Cortex of kidney (tissue), 1 donor: ENCODE measurements at places on chromosomes 5 and 9.

- DNase-seq = no peak
These were observed 21.8 kb upstream of the CEP72 start for GRCh38 chr5:590346-590745.

DNA sequence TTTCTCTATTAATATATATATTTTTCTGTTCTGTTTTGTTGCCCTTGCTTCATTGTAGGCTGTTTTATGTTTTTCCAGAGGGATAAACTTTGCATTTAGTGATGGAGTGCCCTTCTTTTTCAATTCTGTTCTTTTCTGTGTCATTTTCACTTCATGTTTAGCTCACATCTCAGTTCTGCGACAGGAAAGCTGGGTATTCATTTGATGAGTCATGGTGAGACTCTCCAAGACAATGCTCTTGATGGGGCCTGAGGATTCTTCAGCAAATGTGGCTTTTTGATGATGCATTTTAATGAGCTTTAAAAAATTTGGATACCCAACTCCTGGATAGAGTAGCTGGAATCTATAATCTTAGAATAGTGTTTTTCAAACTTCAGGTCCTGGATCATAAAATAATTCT lies 56.5 kb upstream of the SPATA31D4 start:
- DNase-seq = no peak

DNA sequence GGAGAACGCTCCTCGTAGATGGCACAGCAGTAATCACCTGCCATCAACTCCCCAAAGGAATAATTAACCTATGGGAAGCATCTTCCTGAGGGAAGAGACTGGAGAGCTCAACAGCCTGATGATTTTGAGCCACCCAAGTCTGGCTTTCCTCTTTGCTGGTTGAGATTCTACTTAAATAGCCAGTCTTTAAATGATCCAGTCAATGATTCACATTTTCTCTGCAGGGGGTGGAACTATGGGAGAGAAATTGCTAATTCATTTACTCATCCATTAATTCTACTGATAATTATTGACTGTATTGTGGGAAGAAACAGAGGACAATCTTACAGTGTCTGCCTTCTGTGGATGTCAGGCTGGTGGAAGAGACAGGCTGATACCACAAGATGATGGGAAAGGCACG lies 355.0 kb upstream of the PANK3 start:
- no peak for DNase-seq

DNA sequence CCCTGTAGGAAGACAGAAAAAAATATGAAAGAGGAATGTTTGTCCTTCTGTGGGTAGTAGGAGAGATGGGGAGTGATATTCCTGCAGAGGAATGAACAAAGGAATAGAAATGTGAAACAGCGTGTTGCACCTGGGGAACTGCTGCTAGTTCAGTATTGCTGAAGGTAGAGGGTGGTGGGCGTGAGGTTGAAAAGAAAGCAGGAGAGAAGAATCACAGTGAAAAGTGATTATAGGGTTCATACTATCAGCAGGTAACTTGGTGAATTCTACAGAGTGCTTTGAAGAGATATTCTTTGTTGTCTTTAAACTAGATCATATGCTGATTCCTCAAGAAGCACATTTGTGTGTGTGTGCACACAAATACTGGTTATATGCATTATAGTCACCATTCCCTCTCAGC lies 95.6 kb downstream of the ADGRV1 start:
- DNase-seq = no peak

DNA sequence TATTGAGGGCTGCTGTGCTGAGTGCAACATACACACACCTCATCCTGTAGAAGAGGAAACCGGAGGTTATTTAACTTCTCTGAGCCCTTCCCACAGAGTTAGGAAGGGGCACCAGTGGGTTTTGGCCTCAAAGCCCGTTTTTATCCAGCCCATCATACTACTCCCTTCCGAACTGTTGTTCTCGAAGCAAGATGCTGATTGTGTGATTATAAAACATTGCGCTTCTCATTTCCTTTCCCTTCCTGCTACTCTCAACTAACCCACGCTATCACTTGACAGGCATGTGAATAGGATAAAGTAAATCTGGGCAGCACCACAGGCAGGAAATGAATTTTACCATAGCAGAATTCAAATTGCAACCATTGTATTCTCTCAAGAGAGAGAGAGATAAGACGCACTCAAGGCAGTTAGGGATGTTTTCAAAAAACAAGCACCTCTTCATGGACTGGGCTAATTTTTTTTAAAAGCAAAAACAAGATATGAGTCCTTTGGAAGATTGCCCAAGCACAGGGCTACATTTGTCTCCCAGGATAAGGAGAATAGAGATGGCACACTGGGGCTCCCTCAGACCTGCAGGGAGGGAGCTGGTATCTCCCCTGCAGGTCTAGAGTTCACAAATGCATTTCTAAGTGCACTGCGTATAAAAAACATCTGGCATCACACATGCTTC lies 52.6 kb downstream of the GNA14 start:
- DNase-seq = no peak

DNA sequence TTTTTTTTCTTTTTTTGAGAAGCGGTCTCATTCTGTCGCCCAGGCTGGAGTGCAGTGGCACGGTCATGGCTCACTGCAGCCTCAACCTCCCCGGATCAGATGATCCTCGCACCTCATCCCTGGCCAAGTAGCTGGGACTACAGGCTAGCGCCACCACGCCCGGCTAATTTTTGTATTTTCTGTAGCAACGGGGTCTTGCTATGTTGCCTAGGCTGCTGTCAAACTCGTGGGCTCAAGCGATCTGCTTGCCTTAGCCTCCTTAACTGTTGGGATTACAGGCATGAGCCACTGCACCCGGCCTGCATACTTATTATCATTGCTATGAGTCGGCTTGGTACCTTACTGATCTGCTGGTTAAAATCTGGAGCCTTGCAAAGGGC lies 790 bp upstream of the IARS1 start:
- DNase-seq = no peak

DNA sequence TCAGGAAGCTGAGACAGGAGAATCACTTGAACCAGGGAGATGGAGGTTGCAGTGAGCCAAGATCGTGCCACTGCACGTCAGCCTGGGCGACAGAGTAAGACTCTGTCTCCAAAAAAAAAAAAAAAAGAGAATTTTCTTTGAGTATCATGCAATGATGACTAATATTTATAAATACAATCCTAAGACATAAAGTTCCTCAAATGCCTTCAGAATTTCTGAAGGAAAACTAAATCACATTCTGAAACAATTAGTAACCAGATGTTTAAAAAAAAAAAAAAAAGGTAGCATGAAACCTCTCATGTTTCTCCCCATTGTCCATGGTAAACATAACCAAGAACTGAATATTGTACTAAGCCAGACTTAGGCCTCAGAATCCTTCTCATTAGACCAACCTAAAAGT lies 23.1 kb downstream of the MLLT3 start:
- no peak for DNase-seq

- DNase-seq = no peak
These were observed 678.3 kb upstream of the CHD1 start for GRCh38 chr5:99607124-99607523.

DNA sequence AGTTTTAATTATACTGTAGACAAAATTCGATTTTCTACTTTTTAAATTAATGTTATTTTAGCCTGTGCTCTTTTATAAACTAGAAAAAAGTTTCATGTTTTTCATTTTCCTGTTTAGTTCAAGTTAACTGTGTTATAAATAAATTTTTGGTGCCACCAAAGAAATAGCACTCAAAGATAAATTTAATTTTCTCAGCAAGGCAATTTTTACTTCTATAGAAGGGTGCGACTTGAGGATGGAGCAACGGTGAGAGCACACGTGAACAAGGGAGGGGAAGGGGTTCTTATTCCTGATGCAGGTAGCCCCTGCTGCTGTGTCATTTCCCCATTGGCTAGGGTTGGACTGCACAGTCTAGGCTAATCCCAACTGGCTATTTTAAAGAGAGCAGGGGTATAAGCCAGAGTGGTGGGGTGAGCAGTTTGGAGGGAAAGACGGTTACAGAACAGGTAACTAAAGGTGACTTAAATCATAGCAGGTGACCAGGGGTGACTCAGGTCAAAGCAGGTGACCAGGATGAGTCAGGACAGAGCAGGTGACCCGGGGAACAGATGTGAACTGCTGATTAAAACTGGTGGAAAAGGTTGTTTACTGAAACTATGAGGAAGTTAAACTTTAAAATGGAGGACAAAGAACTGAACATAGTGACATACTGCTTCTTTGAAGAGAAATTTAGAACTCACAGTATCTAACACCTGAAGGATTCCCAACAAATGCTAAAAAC lies 104.6 kb upstream of the GPBP1 start:
- DNase-seq = no peak

- DNase-seq = no peak
These were observed 150.2 kb downstream of the SGCD start for GRCh38 chr5:156477196-156477595.

GRCh38 chr9:38026021-38026809 lies 42.8 kb downstream of the SHB start:
- DNase-seq = no peak

DNA sequence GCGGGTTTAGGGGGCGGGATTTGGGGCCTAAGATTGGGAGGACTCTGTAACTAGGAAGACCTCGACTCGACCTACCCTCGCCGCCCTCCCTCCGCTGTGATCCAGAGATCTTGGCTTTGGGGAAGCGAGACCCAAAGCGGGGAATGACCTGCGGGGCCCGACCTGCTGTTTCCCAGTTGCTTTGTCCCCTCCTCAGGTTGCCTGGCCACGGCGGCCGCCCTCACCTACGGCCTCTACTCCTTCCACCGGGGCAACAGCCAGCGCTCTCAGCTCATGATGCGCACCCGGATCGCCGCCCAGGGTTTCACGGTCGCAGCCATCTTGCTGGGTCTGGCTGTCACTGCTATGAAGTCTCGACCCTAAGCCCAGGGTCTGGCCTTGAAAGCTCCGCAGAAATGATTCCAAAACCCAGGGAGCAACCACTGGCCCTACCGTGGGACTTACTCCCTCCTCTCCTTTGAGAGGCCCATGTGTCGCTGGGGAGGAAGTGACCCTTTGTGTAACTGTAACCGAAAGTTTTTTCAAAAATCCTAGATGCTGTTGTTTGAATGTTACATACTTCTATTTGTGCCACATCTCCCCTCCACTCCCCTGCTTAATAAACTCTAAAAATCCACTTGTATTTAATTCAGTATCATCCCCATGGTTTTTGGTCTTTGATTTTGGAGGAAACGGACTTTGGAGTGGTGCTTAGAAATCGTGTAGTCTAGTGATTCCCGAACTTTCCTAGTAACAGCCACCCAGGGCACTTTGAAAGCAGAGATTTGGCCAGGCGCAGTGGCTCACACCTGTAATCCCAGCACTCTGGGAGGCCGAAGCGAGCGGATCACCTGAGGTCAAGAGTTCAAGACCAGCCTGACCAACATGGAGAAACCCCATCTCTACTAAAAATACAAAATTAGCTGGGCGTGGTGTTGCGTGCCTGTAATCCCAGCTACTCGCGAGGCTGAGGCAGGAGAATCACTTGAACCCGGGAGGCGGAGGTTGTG lies 878 bp downstream of the HIGD2A start:
- no peak for DNase-seq

DNA sequence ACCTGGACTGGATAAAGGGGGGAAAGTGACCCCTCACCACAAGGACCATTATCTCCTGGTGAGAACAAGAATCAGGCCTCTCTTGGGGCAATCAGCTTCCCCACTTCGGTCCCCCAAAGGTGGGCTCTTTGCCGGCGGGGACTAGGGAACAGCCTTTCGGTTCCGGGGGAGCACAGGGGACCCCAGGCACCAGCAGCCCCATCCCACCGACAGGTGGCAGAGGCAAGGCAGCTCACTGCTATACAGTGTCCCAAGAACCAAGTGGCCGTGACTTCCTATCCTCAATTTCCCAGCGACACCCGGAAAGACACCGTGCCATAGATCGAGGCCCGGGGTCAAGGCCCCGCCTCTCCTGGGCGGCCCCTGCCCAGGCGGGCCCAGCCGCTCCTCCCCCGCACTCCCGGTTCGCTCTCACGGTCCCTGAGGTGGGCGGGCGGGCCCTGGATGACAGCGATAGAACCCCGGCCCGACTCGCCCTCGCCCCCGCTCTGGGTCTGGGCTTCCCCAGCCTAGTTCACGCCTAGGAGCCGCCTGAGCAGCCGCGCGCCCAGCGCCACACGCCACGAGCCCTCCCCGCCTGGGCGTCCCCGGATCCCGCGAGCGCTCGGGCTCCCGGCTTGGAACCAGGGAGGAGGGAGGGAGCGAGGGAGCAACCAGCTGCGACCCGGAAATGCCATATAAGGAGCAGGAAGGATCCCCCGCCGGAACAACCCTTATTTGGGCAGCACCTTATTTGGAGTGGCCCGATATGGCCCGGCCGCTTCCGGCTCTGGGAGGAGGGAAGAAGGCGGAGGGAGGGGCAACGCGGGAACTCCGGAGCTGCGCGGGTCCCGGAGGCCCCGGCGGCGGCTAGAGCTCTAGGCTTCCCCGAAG lies 655 bp upstream of the EGR1 start:
- DNase-seq = peak; percentile 85

DNA sequence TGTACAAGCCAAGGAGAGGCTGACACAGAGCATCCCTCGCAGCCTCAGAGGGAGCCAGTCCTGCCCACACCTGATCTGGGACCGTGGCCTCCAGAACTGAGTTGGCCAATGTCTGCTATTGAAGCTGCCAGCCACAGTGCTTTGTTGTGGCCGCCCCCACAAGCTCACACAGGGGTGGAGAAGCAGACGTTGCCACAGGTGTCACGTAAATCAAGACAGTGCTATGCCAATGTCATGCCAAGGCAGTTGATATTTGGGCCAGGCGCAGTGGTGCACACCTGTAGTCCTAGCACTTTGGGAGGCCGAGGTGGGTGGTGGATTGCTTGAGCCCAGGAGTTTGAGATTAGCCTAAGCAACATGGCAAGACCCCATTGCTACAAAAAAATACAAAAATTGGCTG lies 17.3 kb upstream of the TERT start:
- no peak for DNase-seq

- DNase-seq = no peak
These were observed 114.7 kb upstream of the ADAMTS19 start for GRCh38 chr5:129345213-129345924.

DNA sequence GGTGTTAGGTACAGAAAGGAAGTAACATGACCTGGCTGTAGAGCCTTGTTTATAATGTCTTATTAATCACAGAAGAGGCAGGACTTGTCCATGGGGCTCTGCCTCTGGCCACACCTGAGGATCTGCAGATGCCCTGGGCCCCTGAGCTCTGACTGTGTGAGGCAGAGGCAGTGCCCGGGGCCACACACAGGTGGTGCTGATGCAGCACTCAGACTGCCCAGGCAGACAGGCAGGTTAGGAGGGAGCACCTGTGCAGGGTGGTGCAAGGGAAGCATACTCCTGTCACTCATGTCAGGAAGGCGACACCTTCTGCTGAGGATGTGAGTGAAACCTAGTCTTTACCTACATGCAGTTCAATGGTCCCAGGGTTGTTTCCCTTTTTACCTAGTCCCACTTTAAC lies 88.7 kb downstream of the CFAP90 start:
- DNase-seq = no peak

- DNase-seq = no peak
These were observed 2.6 kb upstream of the SMC5 start for GRCh38 chr9:70256123-70256551.

DNA sequence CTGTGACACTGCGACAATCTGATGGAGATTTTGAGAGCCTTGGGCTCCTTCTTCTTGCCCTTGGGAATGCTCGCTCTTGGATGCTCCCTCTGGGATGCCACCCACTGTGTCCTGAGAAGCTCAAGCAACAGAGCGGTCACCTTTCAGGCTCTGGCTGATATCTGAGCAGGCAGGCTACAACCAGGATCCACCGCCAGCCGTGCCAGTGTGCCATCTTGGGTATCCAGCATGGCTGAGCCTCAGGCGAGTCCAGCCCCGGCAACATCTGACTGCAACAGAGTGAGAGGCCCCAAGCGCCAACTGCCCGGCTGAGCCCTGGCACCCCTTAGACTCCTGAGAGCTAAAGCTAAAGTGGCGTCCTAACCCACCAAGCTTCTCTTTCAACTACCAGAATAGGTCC lies 202.1 kb downstream of the IRX2 start:
- DNase-seq = no peak

- DNase-seq = no peak
These were observed 463.3 kb downstream of the IRX1 start for GRCh38 chr5:4058899-4059298.
